Colonic mucosa (tissue), 4 donors: ENCODE measurements at places on chromosomes 2 and 18. TPM values are rescaled to one million over a fixed set of nuclear protein-coding genes. Genes with fewer than 3 reads are reported as not detected.

The DNAJC5G gene
- total RNA-seq = not detected

The ARHGEF4 gene
- total RNA-seq = 2.6 TPM

The CIDEA gene
- total RNA-seq = not detected

The PLA2R1 gene
- total RNA-seq = 6.7 TPM

The DCDC2C gene
- not detected for total RNA-seq

The CRYGD gene
- total RNA-seq = not detected

The HOXD4 gene
- 1.6 TPM for total RNA-seq

The SOCS6 gene
- 34.2 TPM for total RNA-seq

The SH3RF3 gene
- total RNA-seq = 1.3 TPM

The CELF4 gene
- 1.4 TPM for total RNA-seq

The MAB21L4 gene
- 6.1 TPM for total RNA-seq

The BCL11A gene
- total RNA-seq = 22.9 TPM

The MOGAT1 gene
- total RNA-seq = not detected

The OSBPL6 gene
- 0.58 TPM for total RNA-seq

The FAM124B gene
- 0.42 TPM for total RNA-seq

The SLC9A4 gene
- total RNA-seq = not detected

The CROCC2 gene
- 0.05 TPM for total RNA-seq

The PROC gene
- total RNA-seq = 3.4 TPM

The PMAIP1 gene
- 4.9 TPM for total RNA-seq
